ENCODE measurements at places on chromosomes 2 and 18.

GRCh38 chr2:63225964-63226686, 175.5 kb downstream of the OTX1 start:
- no peak for DNase-seq

- DNase-seq, result no peak
These were observed 315.6 kb downstream of the LPIN1 start for GRCh38 chr2:12062053-12062395.

DNA sequence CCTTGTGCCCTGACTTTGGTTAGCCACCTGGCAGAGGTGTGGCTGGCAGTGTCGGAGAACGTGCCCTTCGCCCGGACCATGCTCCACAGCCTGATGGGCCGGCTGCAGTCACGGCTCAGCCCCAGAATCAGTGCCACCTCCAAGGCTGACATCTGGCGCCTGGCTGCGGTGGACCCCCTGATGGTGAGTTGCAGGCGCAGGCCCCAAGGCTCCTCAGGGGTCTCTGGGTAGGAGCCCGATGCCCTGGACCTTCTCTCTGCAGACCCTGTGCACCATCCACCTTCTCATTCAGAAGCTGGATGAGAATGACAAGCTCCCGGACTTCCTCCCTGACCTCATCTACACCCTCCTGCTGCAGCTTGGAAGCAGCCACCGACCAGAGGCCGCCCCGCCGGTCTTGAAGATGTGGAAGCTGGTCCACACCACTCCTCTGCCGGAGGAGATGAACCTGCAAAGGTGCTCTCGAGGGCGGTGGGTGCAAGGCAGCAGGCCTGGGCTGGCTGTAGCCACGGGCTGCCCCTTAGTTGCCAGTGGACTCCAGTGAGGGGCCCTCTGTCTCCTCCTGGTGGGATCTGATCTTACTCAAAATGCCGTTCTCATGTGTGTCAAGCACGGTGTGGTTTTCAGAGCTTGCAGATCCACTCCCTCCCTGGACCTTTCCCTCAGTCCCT, 32.1 kb downstream of the HJURP start:
- no peak for DNase-seq

DNA sequence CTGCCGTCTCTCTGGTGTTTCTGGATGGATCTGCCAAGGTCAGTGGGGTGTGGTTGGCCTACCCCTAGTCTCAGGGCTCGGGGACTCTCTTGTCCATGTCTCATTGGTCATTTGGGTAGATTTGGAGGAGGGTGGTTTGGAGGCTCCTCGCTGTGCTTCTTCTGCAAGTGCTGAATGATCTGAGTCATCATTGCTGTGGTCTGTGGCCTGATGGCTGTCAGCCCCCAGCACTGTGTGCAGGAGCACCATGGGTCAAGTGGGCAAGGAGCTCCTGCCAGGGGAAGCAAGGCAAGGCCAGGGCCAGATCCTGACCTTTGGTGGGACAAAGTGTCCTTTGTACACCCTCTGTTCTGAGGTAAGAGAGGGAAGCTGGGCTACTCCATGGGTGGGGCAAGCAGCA, 221.8 kb downstream of the FHOD3 start:
- no peak for DNase-seq

DNA sequence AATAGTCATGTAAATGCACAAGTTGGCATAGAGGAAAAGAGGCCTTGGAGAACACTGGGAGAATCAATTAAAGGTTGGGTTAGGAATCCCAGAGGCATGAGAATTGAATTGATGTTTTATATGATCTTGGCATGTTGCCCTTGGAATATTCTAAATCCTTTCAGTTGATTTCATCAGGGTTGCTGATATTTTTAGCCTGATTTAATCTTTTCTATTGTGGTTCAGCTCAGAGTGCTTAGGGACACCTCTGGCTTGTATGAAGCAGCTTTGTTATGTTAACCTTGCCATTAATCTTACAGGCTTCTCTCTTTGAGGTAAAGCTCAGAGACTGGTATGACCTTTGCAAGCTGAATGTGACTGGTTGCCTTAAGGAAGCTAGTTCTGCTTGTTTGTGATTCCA, 64.4 kb upstream of the LYPD6B start:
- peak; percentile 66 for DNase-seq

GRCh38 chr2:95315801-95316411, 18.8 kb downstream of the KCNIP3 start:
- DNase-seq, result no peak

DNA sequence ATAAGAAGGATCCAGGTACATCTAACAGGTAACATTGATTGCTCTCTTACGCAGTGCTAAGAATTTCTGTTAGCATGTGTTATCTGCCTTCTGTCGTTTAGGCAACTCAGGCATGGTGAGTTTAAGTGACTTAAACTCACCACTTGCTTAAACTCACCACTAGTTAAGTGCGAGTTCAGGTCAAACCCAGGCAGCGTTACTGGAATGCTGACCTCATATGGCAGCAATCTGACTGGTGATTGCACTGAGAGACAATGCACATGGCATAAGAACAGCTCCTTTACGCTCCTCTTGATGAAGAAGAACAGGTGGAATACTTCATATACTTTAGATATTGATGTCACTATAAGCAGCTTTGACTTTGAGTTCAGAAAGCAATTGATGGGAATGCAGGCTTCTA, 954.1 kb downstream of the SOCS6 start:
- no peak for DNase-seq

- peak; percentile 90 for DNase-seq
These were observed 32.6 kb downstream of the MARCHF4 start for GRCh38 chr2:216339456-216340279.

DNA sequence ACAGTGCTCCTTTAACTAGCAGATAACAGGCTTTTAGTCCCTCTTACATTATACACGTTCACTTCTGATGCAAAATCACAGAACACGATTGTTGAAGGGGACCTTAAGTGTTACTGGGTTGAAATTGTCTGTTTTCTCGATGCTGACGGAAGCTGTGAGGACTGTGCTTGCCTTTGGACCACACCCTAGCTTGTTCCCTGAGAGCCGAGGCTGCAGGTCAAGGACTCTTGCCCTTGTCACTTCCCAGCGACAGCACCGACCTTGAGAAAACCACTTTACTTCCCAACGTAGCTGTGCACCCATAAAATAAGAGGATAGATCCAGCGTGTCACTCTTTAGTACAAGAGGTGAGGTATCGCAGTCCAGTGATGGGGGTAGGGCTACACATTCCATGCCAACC, 701.0 kb downstream of the DCDC2C start:
- no peak for DNase-seq

DNA sequence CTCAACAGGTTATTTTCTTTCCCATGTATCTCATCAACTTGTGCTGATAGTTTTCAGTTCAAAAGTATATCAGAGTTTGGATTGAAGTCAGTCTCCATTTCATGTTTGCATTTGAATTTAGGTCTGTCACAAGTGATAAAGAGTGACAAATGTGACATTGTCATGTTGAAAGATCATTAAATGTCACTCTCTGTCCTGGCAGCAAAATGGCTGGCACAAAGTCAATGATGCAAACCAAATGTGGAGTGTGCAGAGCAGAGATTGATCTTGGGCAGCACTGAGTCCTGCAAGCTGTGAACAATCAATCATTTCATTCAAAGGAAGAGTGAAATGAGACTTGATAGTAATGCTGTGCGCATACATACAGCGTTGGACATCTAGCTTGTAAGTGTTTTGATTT, 421.8 kb upstream of the CDH7 start:
- no peak for DNase-seq

DNA sequence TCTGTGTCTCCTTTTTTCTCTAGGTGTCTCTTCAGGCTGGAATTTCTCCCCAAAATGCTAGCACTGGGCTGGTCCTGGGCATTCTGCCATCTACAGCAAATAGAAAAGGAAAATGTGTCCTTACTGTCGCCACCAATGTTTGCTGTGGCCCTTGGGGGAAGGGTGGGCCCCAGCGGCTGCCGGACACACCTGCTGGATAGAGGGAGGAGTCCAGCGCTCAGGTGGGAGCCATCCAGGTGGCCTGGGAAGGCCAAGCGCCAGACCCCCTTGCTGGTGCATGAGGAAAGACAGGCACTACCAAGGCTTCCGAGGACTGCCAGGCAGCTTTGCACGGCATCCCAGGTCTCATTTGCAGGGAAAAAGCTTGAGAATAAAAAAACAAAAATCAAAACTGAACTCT, 147.7 kb upstream of the GATA6 start:
- DNase-seq, result no peak

- DNase-seq, result no peak
These were observed 118.9 kb upstream of the TCF4 start for GRCh38 chr18:55706898-55707297.

DNA sequence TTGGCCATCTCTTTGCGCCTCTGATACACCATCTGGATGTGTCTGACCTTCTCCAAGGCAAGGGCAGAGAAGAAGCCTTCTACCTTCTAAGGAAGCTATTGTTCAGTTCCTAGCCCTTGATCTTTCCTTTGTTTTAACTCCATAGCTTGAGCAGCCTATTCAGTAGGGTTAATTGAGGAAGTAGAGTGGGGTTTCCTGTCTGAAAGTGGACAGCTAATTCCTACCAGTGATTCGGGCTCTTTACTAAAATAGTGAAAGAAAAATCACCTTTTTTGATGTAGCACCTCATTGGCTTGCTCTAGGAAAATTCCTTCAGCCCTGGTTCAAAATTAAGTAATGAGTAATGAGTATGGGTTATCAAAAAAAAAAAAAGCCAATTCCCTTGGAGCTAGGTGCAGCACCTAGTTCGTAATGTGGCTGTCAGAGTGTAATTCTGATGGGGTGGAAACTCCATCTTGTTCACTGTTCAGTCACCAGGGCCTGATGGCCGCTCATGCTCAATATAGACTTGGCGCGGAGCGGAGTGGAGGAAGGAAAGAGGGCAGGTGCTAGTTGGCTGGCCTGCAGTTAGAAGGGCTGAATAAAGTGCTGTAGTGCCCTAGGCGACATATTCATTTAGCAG, 2.9 kb upstream of the MGAT5 start:
- no peak for DNase-seq

- DNase-seq, result no peak
These were observed 163.4 kb downstream of the VWC2L start for GRCh38 chr2:214574084-214574781.

DNA sequence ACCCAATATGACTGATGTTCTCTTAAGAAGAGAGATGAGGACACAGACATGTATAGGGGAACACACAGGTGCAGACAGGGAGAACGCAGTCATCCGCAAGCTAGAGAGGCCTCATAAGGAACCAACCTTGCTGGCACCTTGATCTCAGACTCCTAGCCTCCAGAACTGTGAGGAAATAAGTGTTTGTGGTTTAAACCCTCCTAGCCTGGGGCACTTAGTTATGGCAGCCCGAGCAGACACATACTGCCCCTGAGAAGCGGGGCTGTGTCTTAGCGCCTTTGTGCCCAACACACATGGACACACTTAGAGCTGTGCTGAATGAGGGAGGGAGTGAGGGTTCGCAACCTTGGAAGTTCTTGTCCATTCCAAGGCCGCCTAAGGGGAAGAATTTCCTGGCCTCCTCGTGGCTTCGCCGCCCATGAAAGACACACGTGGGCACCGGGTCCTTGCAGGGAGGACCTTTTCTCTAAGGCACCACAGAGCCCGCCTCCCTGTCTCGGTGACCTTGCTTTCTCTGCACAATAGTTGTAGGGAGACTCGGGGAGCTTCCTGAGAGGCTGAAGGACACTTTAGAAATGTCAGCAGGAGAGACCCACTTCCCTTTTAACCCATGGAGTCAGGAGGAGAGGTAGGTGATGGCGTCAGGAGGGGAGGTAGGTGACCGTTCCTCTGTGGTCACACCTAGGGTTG, 224.5 kb upstream of the HDAC4 start:
- DNase-seq, result no peak

DNA sequence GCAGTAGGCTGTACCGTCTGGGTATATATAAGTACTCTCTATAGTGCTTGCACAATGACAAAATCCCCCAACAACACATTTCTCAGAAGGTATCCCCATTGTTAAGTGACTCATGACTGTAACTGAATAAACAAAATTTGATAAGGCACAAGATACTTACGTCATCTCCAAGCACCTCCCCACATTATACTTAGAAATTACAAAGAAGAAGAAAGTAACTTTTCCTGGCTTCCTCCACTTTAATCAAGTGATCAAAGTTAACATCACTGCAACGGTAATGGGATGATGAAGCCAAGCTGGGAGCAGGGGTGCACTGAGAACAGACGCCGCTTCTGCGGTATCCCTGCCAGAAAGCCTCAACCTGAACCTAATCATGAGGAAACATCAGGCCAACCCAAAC, 9.7 kb downstream of the TNS1 start:
- no peak for DNase-seq

- DNase-seq, result no peak
These were observed 23.9 kb downstream of the ZNF236 start for GRCh38 chr18:76846217-76846616.

- no peak for DNase-seq
These were observed 109.9 kb upstream of the ID2 start for GRCh38 chr2:8571792-8572499.

DNA sequence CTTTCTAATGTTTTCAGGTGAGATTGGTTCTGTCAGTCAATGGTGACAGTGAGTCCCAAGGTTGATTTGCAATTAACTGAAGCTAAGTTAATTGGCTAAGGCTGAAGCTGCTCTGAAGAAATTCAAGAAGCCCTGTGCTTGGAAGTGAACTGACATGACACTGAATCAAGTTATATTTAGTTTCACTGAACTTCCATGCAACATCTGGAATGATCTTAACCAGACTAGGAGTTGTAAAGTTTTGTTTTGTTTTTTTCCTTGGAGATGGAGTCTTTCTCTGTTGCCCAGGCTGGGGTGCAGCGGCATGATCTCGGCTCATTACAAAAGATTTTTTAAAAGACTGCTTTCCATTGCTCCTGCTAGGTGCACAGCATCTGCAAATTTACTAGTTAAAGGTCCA, 11.4 kb downstream of the SERPINB5 start:
- no peak for DNase-seq

- no peak for DNase-seq
These were observed 204.2 kb downstream of the AGAP1 start for GRCh38 chr2:235698028-235698427.

- DNase-seq, result no peak
These were observed 20.7 kb upstream of the B3GNT7 start for GRCh38 chr2:231374771-231375170.

GRCh38 chr2:78024996-78025395, 502.8 kb upstream of the LRRTM4 start:
- DNase-seq, result no peak

- no peak for DNase-seq
These were observed 74.2 kb upstream of the CELF4 start for GRCh38 chr18:37639846-37640245.

DNA sequence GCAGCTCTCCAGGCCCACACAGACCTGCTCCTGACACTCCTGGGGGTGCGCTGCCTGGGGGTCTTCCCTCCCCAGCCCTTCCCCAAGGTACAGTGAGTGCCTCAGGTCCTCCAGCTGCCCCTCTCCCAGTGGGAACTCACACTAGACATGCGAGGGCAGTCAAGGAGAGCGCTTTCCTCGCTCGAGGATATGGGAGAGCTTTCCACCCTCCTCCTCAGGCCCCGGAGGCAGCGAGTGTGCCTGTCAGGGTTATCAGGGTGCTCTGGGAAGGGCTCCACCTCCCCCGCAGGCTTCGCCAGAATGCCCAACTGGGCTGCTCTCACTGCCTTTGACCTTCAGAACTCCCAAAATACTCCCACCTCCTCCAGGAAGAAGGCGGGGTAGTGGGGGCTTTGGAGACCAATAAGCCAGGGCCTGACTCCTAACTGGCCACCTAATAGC, 85.7 kb upstream of the LAPTM4A start:
- no peak for DNase-seq
